Fibroblast of skin of right biceps (primary cell): ENCODE measurements at places on chromosomes 2 and 18.

GRCh38 chr18:52343138-52343537 lies 3.1 kb downstream of the DCC start:
- DNase-seq = no peak

DNA sequence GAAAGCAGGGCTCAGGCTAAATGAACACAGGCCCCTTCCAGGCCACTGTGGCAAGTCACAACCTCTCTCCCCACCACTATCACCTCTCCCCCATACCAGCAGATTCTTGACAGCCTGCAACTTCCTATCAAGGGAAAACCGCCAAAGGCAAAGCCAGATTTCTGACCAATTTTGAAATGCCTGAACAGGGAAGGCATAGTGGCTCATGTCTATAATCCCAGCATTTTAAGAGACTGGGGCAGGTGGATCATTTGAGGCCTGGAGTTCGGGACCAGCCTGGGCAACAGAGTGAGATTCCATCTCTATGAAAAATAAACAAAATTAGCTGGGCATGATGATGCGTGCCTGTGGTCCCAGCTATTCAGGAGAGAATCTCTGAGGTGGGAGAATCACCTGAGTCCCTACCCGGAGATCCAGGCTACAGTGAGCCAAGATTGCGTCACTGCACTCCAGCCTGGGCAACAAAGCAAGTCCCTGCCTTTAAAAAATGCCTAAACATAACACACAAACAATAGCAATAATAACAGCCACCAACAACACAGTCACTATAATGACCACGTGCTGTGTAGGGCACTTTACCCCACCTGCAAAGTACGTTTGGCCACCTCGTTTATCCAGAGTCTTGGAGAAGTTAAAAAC lies 75.5 kb upstream of the GLI2 start:
- DNase-seq = no peak

GRCh38 chr18:70200286-70200685 lies 5.2 kb downstream of the RTTN start:
- no peak for DNase-seq

DNA sequence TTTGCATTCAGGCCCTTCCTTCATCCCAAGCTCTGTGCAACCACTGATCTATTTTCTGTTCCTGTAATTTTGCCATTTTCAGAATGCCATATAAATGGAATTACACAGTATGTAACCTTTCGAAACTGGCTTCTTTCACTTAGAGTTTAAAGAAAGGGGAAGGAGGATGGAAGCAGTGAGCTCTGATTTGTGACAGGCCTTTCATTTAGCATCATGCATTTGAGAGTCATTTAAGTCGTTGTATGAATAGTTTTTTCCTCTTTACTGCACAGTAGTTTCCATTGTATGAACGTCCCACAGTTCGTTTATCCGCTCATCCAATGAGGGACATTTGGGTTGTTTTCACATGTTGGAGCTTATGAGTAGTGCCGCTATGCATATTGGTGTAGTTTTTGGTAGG lies 67.0 kb downstream of the LBH start:
- DNase-seq = no peak

GRCh38 chr2:10750610-10751009 lies 29.2 kb downstream of the ATP6V1C2 start:
- DNase-seq = no peak

GRCh38 chr2:159084384-159085370 lies 116.2 kb downstream of the TANC1 start:
- peak; percentile 72 for DNase-seq

DNA sequence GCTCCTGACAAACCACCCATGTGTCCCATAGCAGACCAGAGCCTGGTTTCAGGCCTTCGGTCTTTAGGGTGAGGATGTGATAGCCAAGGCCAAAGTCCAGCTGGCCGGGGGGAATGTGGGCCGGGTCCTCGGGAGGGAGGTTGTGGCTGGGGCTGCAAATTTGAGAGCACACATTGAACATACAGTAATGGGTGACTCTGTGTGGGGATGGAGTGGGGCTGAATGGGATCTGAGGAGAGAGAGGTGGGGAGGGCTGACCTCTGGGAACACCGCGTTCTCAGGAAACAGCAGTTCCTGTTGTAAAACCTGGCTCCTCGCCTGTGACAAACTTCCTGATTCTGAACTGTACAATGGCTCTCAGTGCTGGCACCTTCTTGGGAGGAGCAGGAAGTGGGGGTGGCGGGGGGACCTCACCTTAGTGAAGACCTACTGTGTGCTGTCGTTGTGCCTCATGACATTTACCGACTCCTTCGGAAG lies 48.8 kb downstream of the MCFD2 start:
- DNase-seq = no peak

GRCh38 chr18:22605736-22606135 lies 188.0 kb upstream of the CTAGE1 start:
- DNase-seq = no peak

- DNase-seq = peak; percentile 10
Measured at GRCh38 chr18:58266291-58266690, 222.3 kb downstream of the NEDD4L start.

- DNase-seq = no peak
Measured at GRCh38 chr2:240277807-240278522, 137.5 kb upstream of the OTOS start.

GRCh38 chr2:85132834-85133637 lies at the start of gene TCF7L1:
TSS of gene TCF7L1 (plus strand) at chr2:85133392. CDS start at chr2:85133685, 293 bp downstream.
- peak; percentile 92 for DNase-seq
